Stimulated activated CD8-positive, alpha-beta memory T cell treated with anti-CD3 and anti-CD28 coated beads, Interleukin-2, amount 100 ng/mL, for 1 hour (primary cell): ENCODE measurements at places on chromosomes 3 and 15.

- DNase-seq: no peak
These were observed 249.1 kb downstream of the OTOL1 start for GRCh38 chr3:161745741-161746140.

DNA sequence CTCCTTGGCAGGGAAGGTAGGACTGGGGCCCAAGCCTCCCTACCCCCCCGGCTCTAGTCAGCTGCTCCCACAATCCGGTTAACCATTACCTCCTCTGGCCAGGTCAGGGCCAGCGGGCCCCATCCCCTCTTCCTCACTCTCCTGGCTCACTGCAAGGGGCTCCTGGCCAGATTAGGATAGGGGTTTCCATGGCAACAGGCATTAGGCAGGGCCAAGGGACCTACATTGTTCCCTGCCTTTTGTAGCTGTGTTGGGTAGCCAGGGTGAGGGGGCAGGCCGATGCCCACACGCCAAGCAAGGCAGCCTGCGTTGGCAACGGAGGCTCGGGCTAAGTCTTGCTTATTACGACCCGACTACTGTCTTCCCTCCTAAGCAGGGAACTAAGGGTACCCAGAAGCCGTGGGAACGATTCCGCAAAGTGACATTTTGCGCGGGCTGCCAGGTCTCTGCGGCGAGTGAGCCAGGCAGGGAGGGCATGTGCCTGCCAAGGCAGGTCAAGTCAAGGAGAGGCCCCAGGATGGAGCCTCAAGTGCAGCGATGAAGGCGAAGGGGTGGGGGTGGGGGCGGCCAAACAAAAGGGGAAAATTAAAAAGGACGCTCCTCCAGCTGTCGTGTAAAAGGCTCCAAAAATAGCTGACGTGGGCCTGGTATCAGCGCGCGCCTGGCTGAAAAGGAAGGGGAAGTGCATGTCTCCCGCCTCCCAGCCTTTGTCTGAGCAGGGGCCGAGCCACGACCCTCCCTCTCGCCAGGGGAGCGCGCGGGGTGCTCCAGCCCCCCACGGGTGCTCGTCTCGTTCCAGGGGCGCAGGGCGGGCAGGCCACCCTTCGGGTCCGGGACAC is 919 bp downstream of the IDH2 start:
- DNase-seq: no peak

DNA sequence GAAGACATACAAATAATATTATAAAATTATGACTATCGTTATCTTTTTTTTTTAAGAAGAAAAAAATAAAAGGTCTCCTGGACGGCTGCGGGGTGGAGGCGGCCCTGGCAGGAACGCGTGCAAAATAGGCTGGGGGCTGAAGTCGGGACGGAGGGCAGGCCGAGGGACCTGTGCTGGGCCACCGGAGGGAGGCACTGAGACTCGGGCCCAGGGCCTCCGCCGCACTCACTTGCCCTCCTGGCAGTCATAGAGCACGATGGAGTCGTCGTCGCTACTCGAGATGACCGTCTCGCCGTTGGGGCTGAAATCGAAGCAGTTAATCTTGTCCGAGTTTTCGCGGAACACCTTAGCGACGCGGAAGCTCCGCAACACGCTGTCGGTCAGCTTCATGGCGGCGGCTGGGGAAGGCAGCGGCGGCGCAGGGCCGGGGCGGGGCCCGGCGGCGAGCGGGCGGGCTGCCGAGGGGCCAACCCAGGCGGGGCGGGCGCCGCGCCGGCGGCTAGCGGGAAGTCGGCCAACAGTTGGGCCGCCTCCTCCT is 408 bp downstream of the WDR82 start:
- no peak for DNase-seq

GRCh38 chr3:46022909-46023785 is 4.1 kb downstream of the XCR1 start:
- no peak for DNase-seq

GRCh38 chr15:82890995-82891390 is 61.5 kb downstream of the HOMER2 start:
- DNase-seq: no peak

- no peak for DNase-seq
These were observed 14.6 kb upstream of the FANCD2 start for GRCh38 chr3:10011631-10012030.
